ENCODE measurements at places on chromosomes 2 and 18.

DNA sequence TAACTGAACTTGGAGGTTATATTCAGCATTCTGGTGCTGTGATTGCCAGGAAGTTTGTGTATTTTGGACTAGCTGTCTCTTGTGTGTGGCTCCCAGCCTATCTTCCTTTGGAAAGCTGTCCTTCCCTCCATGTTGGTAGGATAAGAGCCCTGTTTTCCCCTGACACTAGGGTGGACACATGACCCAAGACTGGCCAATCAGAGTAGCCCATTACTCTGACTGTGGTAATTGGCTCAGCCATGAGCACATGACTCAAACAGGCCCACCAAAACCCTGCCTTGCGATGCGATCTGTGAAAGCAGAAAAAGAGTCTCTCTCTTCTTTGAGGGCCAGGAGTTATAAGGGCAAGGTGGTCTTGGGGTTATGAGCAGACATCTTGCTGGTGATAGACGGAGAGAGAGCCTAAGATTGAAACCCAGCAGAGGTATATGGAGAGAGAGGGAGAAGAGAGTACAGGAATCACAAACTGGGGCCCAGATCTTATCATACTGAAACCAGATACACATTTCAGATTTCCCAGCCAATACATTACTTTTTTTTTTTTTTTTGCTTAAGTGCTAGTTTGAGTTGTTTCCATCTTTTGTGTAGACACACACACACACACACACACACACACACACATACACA lies 45.3 kb upstream of the SERPINE2 start:
- DNase-seq, result no peak

DNA sequence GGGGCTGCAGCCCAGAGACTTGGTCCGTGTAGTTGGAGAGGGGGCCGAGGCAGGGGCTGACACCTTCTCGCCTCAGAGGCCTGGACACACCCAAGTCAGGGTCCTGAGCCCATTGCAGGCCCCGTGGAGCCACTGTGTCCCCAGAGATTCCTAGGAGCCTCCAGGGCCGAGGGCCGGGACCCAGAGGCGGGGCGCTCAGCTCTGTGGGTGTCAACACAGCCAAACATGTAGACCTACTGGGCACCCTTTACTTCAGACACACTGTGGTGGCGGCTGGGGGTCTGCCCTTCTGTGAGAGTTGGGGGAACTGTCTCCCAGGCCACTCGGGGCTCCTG lies 459 bp upstream of the ESPNL start:
- DNase-seq, result no peak

GRCh38 chr18:11146238-11146946 lies 3.0 kb downstream of the PIEZO2 start:
- DNase-seq, result no peak

GRCh38 chr2:63056107-63057050 lies 5.7 kb downstream of the OTX1 start:
- DNase-seq, result no peak

Measured in CD14-positive monocyte (primary cell).